Cardiac atrium fibroblast (primary cell): ENCODE measurements at places on chromosomes 1 and 21. TPM values are rescaled to one million over a fixed set of nuclear protein-coding genes. Genes with fewer than 3 reads are reported as not detected.

TMEM81 gene
- 2.2 TPM in 1 of 2 replicates, not detected in the other for total RNA-seq

SH2D1B gene
- total RNA-seq = not detected in 2 replicates

LCE1C gene
- total RNA-seq = not detected in 2 replicates

CD160 gene
- not detected in 2 replicates for total RNA-seq

SLC45A1 gene
- 11.3 and 14.6 TPM in 2 replicates for total RNA-seq

SNX7 gene
- 24.0 and 24.7 TPM in 2 replicates for total RNA-seq

GBP2 gene
- total RNA-seq = 9.6 and 12.6 TPM in 2 replicates

ANGEL2 gene
- 16.2 and 19.1 TPM in 2 replicates for total RNA-seq

SYT11 gene
- total RNA-seq = 6.0 and 9.6 TPM in 2 replicates

XKR8 gene
- 3.2 and 8.4 TPM in 2 replicates for total RNA-seq

ERMAP gene
- total RNA-seq = 5.5 and 8.5 TPM in 2 replicates

NRAS gene
- 43.7 and 47.1 TPM in 2 replicates for total RNA-seq

BLACAT1 gene
- not detected in 2 replicates for total RNA-seq

ATXN7L2 gene
- total RNA-seq = 3.1 and 4.7 TPM in 2 replicates

C1orf53 gene
- total RNA-seq = 30.0 and 40.5 TPM in 2 replicates

PDZK1IP1 gene
- 3.4 and 4.4 TPM in 2 replicates for total RNA-seq

RGS21 gene
- total RNA-seq = not detected in 2 replicates

C1orf56 gene
- 0.72 and 1.8 TPM in 2 replicates for total RNA-seq

CD1B gene
- not detected in 2 replicates for total RNA-seq

SMIM12 gene
- 28.4 and 43.9 TPM in 2 replicates for total RNA-seq

SLC6A9 gene
- 9.0 and 21.7 TPM in 2 replicates for total RNA-seq

ICOSLG gene
- 0.32 and 0.54 TPM in 2 replicates for total RNA-seq

MROH9 gene
- not detected in 2 replicates for total RNA-seq

GLMP gene
- 71.4 and 85.6 TPM in 2 replicates for total RNA-seq

ZYG11B gene
- 26.4 and 34.2 TPM in 2 replicates for total RNA-seq

OR6N1 gene
- total RNA-seq = not detected in 2 replicates

KIAA0040 gene
- 3.8 and 4.9 TPM in 2 replicates for total RNA-seq

HOOK1 gene
- not detected in 2 replicates for total RNA-seq

DENND2D gene
- total RNA-seq = 3.7 and 4.9 TPM in 2 replicates

DHX9 gene
- total RNA-seq = 67.2 and 99.1 TPM in 2 replicates
